ENCODE measurements at places on chromosomes 13 and 19.

DNA sequence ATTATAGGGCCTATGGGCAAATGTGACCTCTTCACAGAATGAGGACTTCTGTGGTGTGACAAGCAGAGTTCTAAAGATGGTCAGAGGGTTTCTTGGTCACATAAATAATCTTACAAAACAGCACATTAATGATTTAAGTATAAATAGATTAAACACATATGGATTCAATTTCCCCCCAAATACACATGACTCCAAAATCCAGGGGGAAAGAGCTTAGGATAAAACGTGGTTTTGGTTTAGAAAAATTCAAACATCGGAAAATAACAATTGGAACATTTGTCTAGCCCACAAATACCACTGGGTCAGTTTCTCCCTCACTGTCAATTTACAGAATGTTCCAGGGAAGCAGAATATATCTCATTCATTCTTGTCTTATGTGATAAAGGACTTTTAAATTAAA lies 283.1 kb downstream of the COG6 start:
- DNase-seq: no peak

DNA sequence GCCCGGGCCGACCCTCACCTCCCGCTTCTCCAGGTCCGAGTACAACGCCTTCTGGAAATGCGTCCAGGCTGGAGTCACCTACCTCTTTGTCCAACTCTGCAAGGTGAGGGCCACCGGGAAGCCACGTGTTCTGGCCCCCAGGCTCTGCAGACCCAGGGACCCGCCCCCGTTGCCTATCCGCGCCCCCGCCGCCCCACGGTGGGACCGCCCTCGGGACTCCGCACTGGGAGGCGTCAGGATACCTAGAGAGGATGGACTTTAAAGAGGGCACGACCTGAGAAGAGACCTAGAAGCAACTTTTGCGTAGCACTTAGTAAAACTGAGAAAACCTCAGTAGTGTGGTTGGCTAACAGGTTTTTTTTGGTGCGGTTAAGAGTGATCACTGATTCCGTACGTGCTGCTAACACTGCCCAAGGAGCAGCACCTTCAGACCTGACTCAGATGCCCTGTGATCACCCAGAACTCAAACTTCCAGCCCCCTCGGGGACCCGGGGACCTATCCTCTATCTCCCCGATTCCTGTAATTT lies 492 bp downstream of the TMEM147 start:
- no peak for DNase-seq

DNA sequence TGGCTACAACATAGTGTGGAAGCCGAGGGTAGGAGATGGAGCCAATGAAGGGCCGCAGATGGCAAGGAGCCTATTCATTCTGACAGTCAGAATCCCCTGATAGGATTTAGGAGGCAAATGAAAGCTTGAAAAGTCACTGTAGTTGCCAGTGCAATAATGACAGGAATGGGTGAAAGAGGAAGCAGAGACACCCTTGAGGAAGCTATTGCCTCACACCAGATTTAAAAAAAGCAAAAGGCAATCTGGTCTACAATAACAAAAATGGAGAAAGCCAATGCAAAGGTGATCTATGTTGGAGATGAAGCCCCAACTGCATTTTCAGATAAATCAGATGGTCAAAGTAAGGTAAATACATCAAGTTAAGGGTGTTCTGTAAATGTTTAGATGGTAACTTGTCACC lies 158.5 kb downstream of the TUBA3C start:
- DNase-seq: no peak

GRCh38 chr19:2811735-2812413 lies 7.8 kb upstream of the ZNF554 start:
- DNase-seq: no peak

DNA sequence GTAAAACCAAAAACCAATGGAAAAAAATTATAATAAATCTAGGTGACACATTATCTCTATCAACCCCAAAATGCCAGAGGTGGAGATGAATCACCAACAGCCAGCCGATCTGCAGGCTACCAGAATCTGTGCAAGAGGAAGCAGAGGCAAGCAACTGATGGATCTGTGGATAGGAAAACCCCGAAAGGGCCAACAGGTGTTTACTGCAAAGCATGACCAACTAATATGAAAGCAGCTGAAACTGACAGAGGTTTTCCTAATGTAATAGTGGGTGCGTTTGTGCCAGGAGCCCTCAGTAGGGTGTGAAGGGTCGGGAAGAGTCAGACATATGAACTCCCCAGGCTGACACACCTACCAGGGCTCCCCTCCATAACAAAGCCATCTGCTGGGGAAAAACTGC lies 554.6 kb downstream of the RFC3 start:
- DNase-seq: no peak

GRCh38 chr13:68125087-68125480 lies 894.9 kb upstream of the PCDH9 start:
- no peak for DNase-seq

DNA sequence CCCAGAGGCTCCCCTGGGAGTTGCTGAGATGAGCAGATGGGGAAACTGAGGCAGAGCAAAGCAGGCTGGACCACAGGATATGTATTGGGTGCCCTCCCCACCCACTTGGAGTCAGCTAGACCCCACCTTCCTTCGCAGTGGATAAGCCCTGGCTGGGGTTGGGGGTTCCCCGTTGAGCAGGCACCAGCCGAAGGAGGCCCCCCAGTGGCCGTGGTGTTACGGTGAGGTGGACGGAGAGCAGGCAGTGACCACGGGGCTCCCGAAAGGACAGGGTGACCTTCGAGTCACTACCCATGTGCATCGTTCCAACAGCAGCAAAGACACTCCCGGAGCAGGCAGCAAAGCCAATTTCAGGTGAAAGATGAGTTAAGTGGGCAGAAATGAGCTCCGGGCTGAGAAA lies 62.4 kb upstream of the ADGRE5 start:
- DNase-seq: no peak

GRCh38 chr13:99796175-99796819 lies 175.3 kb downstream of the ZIC5 start:
- no peak for DNase-seq

DNA sequence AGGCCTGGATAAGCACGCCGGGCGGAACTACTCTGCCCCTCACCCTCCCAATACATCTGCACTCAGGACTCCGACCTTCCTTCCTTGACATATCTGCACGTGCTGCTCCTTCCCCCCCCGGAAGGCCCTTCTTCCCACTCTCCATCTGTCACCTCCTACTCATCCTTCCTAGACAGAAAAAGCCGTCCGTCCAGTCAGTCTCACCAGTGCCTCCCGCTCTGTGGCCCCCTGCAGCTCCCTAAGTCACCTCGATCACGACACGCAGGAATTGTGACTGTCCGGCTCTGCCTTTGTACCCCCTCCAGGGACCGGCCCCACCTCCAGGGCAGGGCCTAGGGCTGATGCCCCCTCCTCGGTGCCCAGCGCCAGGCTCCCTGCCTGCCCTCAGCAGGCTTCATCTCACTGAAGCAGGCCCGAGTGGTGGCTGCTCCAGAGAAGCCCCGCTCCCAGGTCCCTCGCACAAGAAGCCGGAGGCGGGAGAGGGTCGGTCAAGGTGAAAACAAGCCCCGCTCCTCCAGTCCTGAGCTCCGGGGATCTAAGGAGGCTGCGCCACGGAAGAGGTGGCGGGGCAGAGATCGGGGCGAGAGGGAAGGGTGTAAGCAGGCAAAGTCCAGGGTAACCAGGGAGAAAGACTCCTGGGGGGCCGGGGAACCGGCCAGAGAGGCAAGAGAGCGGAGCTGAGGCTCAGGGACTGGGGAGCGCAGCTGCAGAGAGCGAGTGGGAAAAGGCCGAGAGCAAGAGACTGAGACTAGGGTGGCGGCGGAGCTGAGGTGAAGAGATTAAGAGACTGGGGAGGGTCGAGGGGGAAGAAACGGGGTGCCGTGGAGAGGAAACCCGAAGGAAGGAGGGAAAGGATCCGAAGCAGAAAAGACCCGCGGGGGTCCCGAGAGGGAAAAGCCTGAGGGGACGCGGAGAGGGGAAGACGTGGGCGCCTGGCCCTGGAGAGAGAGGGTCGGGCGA lies 1.1 kb downstream of the PPP6R1 start:
- no peak for DNase-seq

GRCh38 chr13:110379905-110380341 lies 72.8 kb downstream of the COL4A2 start:
- DNase-seq: no peak

GRCh38 chr13:60690604-60691003 lies 293.6 kb downstream of the TDRD3 start:
- DNase-seq: no peak

- no peak for DNase-seq
These were observed 16.7 kb downstream of the MYBPC2 start for GRCh38 chr19:50449236-50449899.

- DNase-seq: no peak
These were observed 2.8 kb downstream of the MAST1 start for GRCh38 chr19:12841094-12841493.

GRCh38 chr13:113815151-113816058 lies 48.5 kb downstream of the GAS6 start:
- DNase-seq: no peak

GRCh38 chr13:54706336-54706735 lies 1677.7 kb downstream of the OLFM4 start:
- no peak for DNase-seq

DNA sequence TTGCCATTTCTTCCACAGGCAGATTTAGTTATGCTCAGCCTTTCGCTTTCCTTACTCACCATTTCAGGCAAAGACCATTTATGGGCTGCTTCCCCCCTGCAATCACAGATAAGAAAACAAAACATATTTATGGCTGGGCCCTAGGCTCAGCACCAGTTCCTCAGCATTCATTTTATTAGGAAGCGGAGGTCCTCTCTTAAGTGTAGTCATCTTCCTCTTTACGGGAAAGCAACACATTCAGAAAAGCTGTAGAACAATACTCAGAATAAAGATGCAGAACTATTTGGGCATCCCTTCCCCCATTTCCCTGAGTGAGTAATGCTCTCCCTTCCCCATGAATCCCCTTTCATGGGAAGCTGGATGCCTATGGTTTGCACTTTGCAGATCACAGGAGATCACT lies 27.9 kb downstream of the FLT1 start:
- no peak for DNase-seq

DNA sequence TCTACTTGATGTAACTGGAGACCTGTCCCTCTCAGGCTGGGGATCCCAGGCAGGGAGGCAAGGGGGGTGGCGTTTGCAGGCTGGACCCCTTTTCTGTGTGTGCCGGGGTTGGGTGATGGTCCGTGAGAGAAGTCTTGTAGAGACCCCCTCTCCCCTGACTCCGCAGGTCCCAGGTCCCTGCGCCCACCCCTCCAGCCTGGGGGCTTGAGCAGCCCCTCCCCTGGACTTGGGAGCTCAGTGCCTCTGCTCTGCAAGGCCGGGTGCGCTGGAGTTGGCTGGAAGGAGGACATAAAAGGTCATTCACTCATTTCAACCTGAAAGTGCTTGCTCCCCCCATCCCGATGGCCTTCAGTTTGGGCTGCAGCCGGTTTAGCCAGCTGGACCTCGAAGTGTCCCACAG lies 89.5 kb downstream of the SLC7A1 start:
- DNase-seq: no peak

DNA sequence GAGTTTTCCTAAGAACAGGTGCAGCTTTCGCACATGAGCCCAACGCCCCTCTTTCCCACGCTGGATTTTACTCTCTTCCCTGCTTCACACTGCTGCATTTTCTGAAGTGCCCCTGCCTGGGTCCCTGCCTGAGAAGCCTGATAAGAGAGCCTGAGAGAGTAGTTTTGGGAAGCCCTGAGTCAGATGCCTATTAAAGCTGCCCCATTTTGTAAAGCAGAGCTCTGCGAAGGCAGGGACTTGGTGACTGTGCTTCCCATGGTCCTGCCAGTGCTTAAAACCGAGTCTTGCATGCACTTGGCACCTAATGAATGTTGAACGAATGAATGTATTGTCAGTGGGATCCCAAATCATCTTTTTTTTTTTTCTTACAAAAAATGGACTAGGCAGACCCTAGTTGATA lies 18.2 kb downstream of the FGF9 start:
- no peak for DNase-seq

GRCh38 chr19:4472174-4472974 lies at the start of gene HDGFL2:
TSS of gene HDGFL2 (plus strand) at chr19:4472297. CDS start at chr19:4472351, 54 bp downstream.
- DNase-seq: no peak

- DNase-seq: no peak
These were observed 7.6 kb downstream of the EHD2 start for GRCh38 chr19:47720669-47721422.

GRCh38 chr19:50314724-50315708 lies 14.2 kb downstream of the KCNC3 start:
- no peak for DNase-seq

- no peak for DNase-seq
These were observed 81.8 kb downstream of the PAN3 start for GRCh38 chr13:28220166-28220565.

DNA sequence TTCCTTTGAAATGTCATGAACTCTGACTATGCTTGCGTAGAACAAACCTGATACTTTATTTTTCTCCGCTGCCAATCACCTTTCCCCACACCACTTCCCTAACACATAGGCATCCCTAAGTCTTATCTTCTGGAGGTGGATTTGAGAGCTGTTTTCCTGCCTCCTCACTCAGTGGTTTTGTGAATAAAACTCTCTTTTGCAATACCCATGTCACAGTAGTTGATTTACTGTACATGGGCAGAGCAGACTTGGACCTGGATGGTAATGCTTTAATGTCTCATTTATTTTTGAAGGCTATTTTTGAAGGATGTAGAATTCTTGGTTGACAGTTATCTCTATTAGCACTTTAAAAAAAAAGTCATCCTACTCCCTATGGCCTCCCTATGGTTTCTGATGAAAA lies 881.8 kb downstream of the SLITRK5 start:
- DNase-seq: no peak

GRCh38 chr13:33369073-33369472 lies 83.5 kb upstream of the STARD13 start:
- no peak for DNase-seq

DNA sequence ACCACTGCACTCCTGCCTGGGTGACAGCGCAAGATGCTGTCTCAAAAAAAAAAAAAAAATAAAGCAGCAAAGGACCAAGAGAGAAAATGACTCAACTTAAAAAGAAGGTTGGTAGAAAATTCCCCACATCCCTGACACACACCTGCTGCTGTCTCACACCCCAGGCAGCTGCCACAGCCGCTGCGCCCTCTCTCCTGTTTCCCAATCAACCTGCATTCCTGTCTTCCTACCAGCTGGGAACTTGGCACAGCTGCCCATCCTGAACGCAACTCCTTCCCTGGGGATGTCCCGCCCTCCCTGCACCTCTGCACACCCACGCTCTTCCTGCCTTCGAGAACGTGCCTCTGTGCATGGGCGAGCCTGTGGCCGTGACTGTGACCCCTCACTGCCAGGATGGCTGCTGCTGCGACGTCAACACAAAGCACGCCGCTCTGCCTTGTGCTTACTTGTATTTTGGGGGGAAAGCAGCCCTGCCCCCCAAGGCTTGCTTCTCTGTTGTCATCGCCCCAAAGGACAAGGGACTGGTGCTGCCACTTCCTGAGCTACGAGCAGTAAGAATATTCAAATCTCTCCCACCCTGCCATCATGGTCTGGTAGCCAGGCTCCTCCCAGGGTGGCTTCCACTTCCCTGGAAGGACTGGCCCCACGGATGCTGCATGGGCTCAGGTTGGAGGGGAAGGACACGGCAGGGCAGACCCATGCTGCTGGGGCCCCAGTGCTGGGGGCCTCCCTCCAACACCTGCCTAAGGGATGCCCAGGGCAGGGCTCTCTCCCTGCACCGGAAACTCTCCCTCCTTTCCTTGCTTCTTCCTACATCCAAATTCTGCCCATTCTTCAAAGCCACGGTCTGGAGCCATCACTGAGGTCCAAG lies 20.7 kb downstream of the SH3GL1 start:
- DNase-seq: peak; percentile 96

Measured in RWPE2 (cell line).